ENCODE measurements at places on chromosomes 7 and 10. TPM values are rescaled to one million over a fixed set of nuclear protein-coding genes. Genes with fewer than 3 reads are reported as not detected.

Gene CYP17A1
- total RNA-seq: not detected

- no peaks in the 10 kb centered on the region for H3K27me3 ChIP-seq
- H3K4me1 ChIP-seq: no peaks in the 10 kb centered on the region
- no peak for DNase-seq
These were observed 232.7 kb downstream of the ADAM12 start for GRCh38 chr10:126155528-126155927.

DNA sequence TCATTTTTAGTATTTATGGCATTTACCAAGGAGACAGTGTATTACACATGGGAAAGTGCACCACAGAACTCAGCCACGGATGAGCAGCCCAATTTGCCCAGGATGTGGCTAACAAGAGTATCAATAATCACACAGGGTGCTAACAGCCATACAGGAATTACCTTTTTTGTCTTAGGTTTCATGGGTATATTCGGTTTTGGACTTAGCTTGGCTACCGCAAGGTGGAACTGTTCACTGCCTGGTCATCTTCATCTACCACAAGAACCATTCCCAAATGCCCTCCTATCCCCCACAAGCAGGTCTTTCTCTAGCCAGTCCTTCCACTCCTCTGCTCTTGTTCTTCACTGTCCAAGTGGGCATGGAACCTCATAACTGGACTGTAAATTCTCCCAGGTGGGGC, 6.0 kb downstream of the PDLIM1 start:
- no peak for DNase-seq
- peaks cover 55% of the 10 kb centered on the region for H3K4me1 ChIP-seq
- peak overlapping the region; percentile 40 for H3K27ac ChIP-seq
- peaks cover 11% of the 10 kb centered on the region for H3K36me3 ChIP-seq
- no peak overlapping the region for H3K4me3 ChIP-seq

GRCh38 chr7:20796500-20796899, 9.8 kb upstream of the SP8 start:
- H3K4me1 ChIP-seq: peaks cover 15% of the 10 kb centered on the region
- no peak overlapping the region for H3K27ac ChIP-seq
- no peaks in the 10 kb centered on the region for H3K36me3 ChIP-seq

DNA sequence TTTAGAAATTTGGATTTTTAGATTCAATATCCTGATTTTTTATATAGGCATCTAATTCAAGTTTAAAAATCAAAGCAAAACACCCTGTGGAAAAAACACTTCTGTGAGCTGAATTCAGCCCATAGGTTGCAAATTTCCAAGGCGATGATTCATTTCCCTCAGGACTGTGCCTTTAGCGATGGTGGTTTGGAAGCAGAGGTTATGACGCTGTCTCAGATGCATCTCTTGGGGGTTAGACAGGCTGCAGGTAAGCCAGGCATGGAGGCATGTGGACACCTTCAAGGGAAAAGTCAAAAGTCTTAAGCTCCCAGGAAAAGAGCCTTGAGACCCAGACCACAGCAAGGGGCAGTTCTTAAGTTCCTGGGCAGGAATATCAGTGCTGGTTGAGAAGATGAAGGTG, 9.5 kb upstream of the FRA10AC1 start:
- no peaks in the 10 kb centered on the region for H3K27me3 ChIP-seq
- H3K4me3 ChIP-seq: no peak overlapping the region
- no peaks in the 10 kb centered on the region for H3K36me3 ChIP-seq
- DNase-seq: no peak

- H3K36me3 ChIP-seq: no peaks in the 10 kb centered on the region
- peaks cover 4% of the 10 kb centered on the region for H3K4me1 ChIP-seq
- no peak overlapping the region for H3K4me3 ChIP-seq
- no peak overlapping the region for H3K27ac ChIP-seq
These were observed 938 bp upstream of the CADPS2 start for GRCh38 chr7:122887198-122887597.

DNA sequence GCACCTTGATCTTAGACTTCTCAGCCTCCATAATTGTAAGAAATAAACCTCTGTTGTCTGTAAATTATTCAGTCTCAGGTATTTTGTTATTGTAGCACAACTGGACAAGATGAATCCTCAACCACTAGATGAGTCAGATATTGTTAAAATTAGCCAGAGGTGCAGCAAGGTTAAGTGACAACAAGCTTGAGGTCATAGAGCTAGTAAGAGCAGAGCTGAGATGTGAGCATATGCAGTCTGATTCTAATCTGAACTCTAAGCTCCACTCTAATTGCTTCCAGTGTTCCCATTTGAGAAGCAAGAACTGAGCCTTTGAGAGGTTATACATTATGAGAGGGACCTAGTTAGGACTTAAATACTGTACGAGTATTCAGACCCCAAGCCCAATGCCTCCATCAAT, 93.1 kb downstream of the FZD1 start:
- no peak overlapping the region for H3K4me3 ChIP-seq
- no peaks in the 10 kb centered on the region for H3K27me3 ChIP-seq
- H3K36me3 ChIP-seq: no peaks in the 10 kb centered on the region
- no peak overlapping the region for H3K27ac ChIP-seq
- no peaks in the 10 kb centered on the region for H3K4me1 ChIP-seq

- no peak overlapping the region for H3K27ac ChIP-seq
- H3K4me1 ChIP-seq: peaks cover 22% of the 10 kb centered on the region
- no peaks in the 10 kb centered on the region for H3K36me3 ChIP-seq
These were observed 61.0 kb upstream of the NFE2L3 start for GRCh38 chr7:26090927-26091519.

- H3K27me3 ChIP-seq: no peaks in the 10 kb centered on the region
- H3K36me3 ChIP-seq: no peaks in the 10 kb centered on the region
- no peak overlapping the region for H3K4me3 ChIP-seq
- no peak for DNase-seq
- H3K27ac ChIP-seq: no peak overlapping the region
These were observed 38.9 kb upstream of the YAE1 start for GRCh38 chr7:39527296-39527695.

DNA sequence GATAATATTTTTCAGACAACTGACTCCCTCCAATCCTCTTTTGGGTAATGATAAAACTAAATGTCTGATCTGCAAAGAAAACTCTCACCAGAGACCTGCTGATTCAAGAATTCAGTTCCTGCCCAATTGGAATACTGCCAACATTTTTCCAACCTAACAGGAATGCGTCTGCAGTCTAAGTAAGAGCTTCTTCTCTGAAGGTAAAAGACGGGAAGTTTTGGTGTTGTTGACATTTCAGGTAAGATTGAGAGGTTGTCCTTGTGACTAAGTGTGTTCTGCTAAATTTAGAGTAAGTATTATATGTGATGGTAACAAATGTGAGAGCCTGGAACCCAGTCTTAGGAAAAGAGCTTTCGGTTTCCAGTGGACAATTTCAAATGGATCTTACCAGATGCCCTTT, 17.6 kb downstream of the IFIT5 start:
- H3K4me1 ChIP-seq: no peaks in the 10 kb centered on the region
- no peaks in the 10 kb centered on the region for H3K36me3 ChIP-seq
- H3K27ac ChIP-seq: no peak overlapping the region
- H3K4me3 ChIP-seq: no peak overlapping the region
- H3K27me3 ChIP-seq: peaks cover 7% of the 10 kb centered on the region
- DNase-seq: no peak

DNA sequence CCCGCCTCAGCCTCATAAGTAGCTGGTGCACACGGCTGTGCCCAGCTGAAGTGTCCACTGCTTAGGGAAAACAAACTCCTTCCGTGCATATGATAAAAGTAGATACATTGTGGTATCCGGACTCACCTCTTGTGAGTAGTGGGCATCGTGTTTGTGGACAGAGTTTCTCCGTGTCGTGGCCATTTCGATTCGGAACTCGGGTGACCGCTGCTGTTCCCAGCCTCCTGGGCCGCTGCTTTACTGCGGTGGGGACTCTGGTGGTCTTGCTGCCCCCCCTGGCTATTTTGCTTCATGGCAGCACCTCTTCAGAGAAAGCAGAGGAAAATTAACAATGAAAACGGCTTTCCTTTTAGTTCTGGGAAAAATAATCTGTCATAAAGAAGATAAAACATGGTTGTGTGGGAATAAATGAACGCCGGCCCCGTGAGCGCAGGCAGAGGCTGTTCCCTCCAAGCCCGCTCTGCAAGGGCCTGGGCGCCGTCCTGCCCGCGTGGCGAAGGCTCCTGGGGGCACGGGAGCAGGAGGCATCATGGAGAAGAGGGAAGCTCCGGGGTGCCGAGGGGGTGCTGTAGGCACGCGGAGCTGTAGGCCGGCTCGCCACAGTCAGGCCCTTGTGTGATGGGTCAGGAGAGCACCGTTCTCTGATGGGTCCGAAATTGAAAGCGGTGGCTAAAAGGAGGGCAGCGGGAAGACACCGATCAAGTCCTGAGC, 107.4 kb downstream of the ACTR3B start:
- H3K4me3 ChIP-seq: no peak overlapping the region
- no peak for DNase-seq
- no peaks in the 10 kb centered on the region for H3K27me3 ChIP-seq
- no peaks in the 10 kb centered on the region for H3K36me3 ChIP-seq
- no peaks in the 10 kb centered on the region for H3K4me1 ChIP-seq

DNA sequence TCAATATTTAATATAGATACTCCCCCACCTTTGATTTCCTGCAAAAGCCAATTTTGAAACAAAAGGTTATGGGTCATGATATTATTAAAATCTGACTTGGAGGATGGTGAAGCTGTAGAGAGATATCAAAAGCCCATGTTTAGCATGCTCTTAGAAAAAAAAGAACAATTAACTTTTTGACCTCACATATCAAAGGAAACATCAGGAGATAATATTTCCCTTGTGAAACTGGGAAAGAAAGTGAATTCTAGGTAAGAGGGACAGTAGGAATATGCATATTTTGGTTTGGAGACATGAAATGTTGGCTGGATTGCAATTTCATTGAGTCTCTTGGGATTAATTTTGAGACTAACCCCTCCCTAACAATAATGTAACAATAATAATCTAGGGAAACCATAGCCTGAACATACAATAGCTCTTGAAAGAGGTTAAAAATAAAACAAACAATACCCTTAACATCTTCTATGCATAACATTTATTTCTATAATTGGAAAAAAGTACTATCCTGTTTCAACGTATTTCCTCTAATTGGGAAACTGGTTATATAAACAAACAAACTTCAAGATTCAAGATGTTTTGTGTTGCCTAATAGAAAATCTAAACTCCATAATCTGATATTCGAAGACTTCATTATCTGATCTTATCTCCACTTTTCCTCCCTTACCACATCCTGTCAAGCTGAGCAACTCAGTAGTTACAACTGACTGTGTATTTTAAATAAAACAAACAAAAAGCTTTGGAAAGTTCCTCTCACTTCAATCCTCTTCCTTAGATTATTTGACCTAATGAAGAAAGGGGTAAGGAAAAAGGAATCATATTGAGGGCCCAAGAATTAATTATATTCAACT, 14.8 kb downstream of the TMEM26 start:
- H3K36me3 ChIP-seq: no peaks in the 10 kb centered on the region
- no peaks in the 10 kb centered on the region for H3K4me1 ChIP-seq
- no peak for DNase-seq
- H3K4me3 ChIP-seq: no peak overlapping the region

DNA sequence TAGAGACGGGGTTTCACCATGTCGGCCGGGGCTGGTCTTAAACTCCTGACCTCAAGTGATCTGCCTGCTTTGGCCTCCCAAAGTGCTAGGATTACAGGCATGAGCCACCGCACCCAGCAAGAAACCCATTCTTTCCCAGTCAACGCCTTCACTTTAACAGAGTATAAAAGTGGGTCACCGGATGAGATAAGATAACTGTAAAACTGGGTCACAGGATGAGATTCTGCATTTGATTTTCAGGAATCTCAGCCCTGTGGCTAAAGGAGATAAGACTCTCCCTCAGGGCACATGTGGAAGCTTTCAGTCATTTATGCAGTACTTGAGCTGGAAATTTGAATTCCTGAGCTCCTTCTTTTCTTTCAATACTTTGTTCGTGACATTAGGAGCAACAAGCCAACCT, 70.8 kb downstream of the LRRC17 start:
- no peak for DNase-seq
- H3K27me3 ChIP-seq: no peaks in the 10 kb centered on the region
- H3K4me1 ChIP-seq: no peaks in the 10 kb centered on the region
- no peaks in the 10 kb centered on the region for H3K36me3 ChIP-seq
- H3K27ac ChIP-seq: no peak overlapping the region

GRCh38 chr10:119291223-119291900, 84.0 kb downstream of the GRK5 start:
- no peak overlapping the region for H3K4me3 ChIP-seq
- peaks cover 51% of the 10 kb centered on the region for H3K4me1 ChIP-seq
- no peak overlapping the region for H3K27ac ChIP-seq
- no peak for DNase-seq
